Daoy (cell line): ENCODE measurements at places on chromosomes 4 and X.

DNA sequence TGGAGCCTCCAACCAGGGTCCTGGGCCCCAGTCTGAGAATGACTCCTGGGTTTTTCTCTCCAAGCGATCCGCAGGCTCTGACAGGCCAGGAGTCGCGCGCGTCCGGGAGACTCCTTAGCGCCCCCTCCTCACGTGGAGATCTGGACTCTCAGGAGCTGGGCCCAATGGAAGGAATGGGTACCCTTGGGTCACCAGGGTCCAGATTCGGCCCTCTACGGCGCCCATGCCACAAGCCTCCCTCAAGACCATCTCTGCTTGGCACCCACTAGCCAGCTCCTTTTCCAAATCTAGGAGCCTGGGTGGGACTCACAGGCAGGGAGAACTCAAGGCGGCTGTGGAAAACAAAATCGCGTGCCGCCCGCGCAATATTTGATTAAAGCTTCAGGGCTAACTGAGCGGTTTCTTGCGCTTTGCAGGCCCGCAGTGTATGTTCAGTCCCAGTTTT lies 7.1 kb downstream of the HAND2 start:
- no peak for DNase-seq

DNA sequence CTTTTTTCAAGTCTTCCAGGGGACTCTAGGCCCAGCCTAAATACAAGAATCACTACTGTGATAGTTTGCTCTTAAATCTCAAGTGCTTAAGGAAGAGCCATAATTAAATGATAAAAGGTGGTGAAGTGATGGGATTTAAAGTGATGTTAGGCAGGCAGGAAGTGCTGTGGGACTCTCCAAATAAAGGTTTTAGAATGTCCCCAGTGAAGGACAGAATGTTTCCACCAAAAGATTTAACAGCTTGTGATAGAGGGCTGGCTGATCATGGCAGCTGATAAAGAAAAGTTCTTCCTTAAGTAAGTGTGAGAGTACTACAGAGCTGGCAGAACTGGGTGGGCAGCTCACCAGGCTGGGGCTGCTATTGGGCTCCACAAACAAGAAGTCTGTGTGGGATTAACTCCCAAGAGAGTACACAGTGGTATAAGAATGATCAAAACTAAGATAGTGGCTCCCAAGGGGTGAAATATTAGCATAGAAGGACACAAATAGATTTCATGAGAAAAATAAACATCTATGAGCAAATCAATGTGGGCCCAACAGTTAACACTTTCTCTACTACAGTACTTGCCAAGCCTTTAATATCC lies 637.2 kb upstream of the CPEB2 start:
- DNase-seq = no peak

GRCh38 chrX:153800177-153800722 lies 5.8 kb downstream of the SSR4 start:
- DNase-seq = no peak

- no peak for DNase-seq
These were observed 282.7 kb downstream of the KCTD8 start for GRCh38 chr4:44165938-44166337.

DNA sequence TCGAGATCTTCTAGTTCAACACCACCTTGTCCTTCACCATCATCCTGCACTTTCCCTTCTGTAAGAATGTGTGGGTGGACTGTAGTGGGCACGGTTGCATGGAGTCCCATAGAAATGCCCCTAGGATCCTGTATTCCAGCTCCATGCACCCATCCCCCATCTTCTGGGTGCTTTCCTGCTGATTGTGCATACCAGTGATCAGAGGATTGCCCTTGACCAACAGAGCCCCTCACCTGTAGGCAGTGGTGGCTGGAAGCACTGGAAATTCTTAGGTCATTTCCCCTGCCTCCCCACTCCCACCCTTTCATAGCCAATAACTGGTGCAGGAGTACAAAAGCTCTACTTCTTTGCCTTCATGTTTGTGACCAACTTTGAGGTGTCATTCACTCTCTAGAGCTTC lies 213.4 kb upstream of the ARSJ start:
- no peak for DNase-seq

- DNase-seq = no peak
These were observed 52.9 kb upstream of the LIMCH1 start for GRCh38 chr4:41485041-41485440.

- no peak for DNase-seq
These were observed 60.9 kb downstream of the ANAPC4 start for GRCh38 chr4:25437926-25438325.

GRCh38 chr4:130820448-130820847 lies 1724.5 kb downstream of the C4orf33 start:
- no peak for DNase-seq

- DNase-seq = no peak
These were observed 10.1 kb upstream of the MAP7D3 start for GRCh38 chrX:136261321-136261720.

GRCh38 chrX:17655211-17656034 lies 81.9 kb upstream of the SCML1 start:
- no peak for DNase-seq

DNA sequence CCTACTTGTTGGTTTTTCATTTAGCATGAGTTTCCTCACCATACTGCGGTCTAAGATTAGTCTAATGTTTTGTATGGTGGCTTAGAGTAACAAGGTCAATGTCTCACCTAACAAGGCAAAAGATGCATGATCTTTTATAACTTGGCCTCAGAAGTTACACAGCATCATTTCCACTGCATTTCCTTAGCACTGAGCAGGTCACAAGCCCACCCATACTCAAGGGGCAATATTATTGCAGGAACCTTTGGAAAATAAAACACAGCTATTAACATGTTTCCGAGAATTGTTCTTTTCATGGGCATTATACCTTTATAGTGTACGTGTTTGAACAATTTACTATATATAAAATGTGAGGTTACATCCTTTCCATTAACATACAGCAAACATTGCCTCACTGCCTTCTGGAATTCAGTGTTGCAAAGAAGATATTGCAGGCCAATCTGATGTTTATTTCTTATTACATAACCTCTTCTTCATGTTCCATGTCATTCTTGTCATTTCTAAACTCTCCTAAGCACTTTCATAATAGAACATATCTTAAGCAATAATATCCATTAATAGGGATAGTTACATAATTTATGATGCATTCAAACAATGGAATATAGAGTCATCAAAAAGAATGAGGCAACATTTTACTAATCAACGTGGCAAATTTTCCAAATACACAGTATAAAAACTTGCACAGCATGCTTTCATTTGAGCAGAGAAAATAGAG lies 153.8 kb downstream of the AREG start:
- DNase-seq = no peak

DNA sequence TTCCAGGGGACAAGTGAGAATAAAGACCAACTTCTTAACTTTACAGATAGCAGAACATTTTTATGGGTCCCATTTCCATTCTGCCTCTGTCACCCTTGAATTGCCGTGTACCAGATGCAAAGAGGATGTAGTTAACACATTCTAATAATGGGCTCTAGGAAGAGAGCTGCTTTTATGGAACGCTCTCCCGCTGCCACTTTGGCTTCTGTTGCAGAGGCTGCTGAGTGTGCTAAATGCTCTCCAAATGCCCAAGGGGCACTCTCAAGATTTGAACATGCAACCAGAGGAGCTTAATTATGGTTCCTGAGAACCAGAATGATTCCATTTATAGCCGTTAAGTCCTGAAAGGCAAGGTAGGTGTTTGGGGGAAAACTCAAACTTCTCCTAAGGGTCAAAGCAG lies 28.1 kb upstream of the GPC3 start:
- DNase-seq = no peak

DNA sequence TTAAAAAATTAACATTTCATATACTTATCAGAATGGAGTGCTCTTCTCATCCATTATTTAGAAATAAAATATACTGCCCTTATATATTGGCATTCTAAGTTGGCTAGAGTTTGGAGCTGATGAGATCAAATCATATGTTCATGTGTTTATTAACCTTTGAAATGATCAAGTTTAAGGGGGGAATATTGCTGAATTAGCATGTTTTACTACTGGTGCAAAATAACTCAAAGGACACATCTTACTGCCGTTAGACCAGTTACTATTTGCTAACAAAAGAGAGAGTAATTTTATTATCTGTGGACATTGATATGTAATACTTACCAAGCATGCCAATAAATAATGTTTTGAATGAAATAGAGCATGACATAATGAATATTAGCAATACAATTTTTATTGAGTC lies 901.0 kb downstream of the CCSER1 start:
- DNase-seq = no peak

- DNase-seq = no peak
These were observed 320.1 kb downstream of the BCOR start for GRCh38 chrX:39777623-39778025.

DNA sequence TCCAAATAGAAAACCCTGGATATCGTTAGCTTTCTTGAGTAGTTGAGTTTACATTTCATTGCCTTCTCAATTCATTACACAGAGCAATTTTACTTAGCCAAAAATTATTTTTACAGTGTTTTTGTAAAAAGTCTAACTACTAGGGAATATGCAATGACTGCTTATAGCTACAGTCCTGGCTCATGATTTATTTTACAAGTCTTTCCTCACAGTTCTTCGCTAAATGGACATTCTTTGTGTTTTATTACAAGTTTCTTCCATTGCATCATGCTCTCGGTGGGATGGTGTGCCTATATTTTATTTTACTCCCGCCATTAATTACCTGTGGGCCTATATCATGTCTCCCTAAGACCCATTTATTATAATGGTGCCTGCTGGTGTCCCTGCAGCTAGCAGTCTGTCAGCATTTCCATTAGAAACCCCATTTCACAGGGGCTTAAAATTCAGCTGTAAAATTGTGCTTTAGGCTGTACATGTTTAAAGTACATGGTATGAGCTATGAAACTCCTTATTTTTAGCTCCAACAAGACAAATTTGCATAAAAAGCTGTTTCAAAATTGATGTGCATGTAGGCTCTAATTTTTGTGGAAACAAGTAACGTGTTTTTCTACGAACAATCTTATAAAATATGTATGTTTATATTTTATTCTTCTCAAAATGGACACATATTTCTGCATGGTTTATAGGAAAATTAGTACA lies 227.4 kb downstream of the SLC7A11 start:
- DNase-seq = no peak

DNA sequence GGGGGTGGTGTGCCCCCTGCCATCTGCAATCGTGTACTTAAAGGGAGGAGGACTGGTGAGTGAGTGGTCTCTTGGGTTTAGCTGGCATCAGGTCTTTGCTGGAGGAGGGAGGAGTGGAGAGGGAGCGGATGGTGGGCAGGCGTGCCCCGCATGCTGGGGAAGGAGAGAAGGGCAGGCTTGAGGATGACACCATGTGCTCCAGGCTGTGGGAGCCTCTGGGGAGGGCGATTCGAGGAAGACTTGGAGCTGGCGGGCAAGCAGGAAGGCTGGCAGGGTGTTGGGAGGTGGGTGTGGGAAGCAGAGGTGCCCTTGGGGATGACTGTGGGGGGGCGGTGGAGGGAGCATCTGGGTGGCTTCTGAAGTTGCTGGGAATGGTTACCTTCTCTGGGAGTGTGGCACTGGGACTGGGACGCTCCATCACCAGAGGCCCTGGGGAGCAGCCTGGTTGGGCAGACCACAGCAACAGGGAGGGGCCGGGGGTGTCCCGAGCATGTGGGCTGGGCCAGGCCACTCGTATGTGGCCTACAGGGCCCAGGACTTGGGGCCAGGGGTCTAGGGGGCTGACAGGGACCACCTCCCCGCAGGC lies 30.8 kb upstream of the AFAP1 start:
- peak; percentile 72 for DNase-seq

- no peak for DNase-seq
These were observed 18.4 kb downstream of the DCLK2 start for GRCh38 chr4:150096625-150097024.

- peak; percentile 28 for DNase-seq
These were observed at the start of gene FRMPD3 for GRCh38 chrX:107448998-107449835. Gene FRMPD3, plus strand, starts transcription at chrX:107449652. Its CDS starts 76,937 bp downstream, at chrX:107526589.

DNA sequence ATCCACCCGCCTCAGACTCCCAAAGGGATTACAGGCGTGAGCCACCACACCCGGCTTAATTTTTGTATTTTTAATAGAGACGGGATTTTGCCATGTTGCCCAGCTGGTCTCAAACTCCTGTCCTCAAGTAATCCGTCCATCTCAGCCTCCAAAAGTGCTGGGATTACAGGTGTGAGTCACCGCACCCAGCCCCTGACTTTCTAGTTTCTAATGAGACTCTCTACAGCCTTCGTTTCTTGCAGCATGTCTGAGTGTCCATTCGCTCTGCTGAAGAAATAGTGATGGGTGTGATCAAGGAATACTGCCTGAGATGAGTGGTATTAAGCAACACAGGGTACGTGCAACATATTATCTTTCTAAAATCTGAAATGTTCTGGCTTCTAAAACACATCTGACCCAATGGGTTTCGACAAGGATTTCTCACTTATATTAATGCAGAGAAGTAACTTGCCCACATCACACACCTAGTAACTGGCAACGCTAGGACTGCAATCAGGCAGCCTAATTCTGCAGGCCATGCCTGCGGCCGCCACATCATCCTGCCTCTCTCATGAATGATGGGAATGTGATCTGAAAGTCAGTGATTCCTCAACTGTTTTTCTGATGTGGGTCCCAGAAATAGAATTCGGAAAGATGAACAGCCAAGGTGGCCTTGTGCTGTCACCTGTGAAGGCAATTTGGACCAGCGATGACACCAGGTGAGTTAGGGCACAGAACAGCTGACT lies 74.3 kb downstream of the RBM47 start:
- no peak for DNase-seq

DNA sequence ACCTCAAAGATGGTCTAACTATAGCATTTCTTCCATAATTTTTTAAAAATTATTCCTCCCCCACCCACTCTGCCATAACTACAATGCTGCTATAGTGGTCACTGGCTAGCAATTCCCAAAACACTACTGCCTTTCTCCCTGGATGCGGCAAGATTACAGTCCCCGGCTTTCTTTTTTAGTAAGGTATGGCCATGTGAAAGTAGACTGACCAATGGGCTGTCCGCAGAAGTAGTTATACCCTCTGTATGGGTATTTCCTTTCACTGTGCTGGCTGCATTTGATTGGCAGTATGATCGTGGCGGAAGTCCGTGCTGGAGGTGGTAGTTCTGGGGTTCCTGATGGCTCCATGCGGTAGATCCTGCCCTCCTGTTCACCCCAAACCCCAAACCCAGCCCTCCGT lies 166.0 kb downstream of the FBXO8 start:
- no peak for DNase-seq

GRCh38 chr4:153514001-153514526 lies 47.9 kb downstream of the TMEM131L start:
- peak; percentile 52 for DNase-seq

GRCh38 chr4:152892974-152893373 lies 43.1 kb upstream of the FHDC1 start:
- DNase-seq = no peak

DNA sequence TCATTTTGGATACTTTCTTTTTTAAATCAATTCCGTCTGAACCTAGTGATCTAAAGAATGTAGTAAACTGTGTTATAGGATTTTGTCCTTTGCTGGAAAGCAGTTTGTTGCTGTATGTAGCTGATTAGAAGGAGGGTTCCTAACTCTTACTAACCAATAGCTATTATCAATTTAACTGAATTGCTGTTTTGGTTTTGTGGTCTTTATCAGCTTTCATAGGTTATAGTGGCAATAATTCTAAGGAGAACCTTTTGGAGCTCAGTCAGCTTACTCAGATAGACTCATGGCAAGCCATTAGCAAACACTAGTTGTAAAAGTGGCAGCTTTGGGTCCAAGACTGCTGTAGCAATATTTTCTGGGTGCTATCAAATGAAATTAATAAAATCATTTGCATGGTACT lies 29.6 kb downstream of the SH3BGRL start:
- DNase-seq = no peak

- no peak for DNase-seq
These were observed 226.7 kb upstream of the MAD2L1 start for GRCh38 chr4:120293341-120293740.

- no peak for DNase-seq
These were observed 24.2 kb downstream of the TNIP2 start for GRCh38 chr4:2731907-2732317.

- no peak for DNase-seq
These were observed 32.3 kb downstream of the NOP14 start for GRCh38 chr4:2930758-2931511.
